ENCODE measurements at places on chromosomes 6 and 20. TPM values are rescaled to one million over a fixed set of nuclear protein-coding genes. Genes with fewer than 3 reads are reported as not detected.

The MYL9 gene
- 172 TPM for total RNA-seq

The EDN3 gene
- total RNA-seq = not detected

The BPI gene
- total RNA-seq = not detected

The MTRF1L gene
- total RNA-seq = 16.3 TPM

The CUL9 gene
- 26.1 TPM for total RNA-seq

The LEMD2 gene
- total RNA-seq = 79.0 TPM

The MYCT1 gene
- under 0.01 TPM for total RNA-seq

The PRL gene
- total RNA-seq = not detected

The BMP2 gene
- 0.38 TPM for total RNA-seq

The C6orf58 gene
- not detected for total RNA-seq

The SLC32A1 gene
- not detected for total RNA-seq

The YTHDF1 gene
- total RNA-seq = 22.5 TPM

The PRRT1 gene
- not detected for total RNA-seq
